ENCODE measurements at places on chromosomes 5 and 9.

DNA sequence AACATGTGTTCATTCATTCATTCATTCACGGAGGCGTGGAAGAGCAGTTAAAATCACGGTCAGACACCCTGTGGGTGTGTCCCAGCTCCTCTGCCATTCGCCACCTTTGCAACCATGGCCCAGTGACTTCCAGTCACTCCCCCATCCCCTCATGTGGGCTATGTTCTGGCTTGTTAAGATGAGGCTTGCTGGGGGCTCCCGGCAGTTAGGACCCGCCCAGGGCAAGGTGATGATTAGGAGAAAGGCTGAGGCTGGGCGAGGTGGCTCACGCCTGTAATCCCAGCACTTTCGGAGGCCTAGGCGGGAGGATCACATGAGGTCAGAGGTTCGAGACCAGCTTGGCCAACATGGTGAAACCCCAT is 24.9 kb upstream of the PTGES start:
- DNase-seq = no peak

GRCh38 chr9:29826421-29826820 is 2253.1 kb upstream of the C9orf72 start:
- no peak for DNase-seq

DNA sequence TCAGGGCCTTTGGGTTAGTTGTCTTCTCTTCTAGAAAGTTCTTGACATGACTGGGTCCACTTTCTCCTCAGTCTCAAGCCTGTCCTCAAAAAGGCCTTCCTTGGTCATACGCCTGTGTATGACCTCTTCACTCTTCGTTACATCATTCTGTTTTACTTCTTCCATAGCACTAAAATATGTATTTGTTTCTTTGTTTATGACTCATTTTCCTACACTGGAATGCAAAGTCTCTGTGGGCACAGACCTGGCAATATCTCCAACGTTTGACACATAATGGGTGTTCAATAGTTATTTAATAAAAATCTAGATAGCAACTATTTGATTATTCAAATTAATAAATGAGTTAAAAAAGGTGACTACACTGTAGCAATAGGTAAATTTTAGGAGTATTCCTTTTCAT is 85.1 kb downstream of the YIPF5 start:
- no peak for DNase-seq

DNA sequence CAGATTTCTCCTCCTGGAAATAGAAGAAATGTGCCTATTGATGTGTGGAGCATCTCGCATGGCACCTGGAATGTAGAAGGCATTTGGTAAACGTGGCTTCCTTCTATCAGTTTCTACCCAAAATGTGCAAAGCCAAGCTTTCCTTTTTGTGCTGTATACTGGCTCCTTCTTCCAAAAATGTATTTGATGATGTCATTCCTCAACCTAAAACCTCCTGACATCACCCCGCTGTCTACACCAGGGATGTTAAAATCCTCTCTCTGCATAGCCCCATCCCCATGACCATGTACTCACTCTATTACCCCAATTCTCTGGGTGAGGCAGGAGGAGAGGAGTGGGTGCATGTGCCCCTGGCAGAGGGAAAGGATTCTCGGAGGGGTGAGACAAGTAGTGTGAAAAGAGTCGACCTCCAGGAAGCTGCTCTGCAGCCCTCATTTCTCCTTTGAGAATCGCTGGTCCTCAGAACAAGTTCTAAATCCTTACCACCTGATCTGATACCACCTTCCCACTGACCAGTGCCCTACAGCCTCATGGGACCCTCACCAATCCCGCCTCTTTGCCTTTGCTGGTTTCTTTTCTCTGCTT is 11.7 kb upstream of the MED10 start:
- no peak for DNase-seq

GRCh38 chr9:110370315-110370714 is 32.7 kb upstream of the TXNDC8 start:
- no peak for DNase-seq

DNA sequence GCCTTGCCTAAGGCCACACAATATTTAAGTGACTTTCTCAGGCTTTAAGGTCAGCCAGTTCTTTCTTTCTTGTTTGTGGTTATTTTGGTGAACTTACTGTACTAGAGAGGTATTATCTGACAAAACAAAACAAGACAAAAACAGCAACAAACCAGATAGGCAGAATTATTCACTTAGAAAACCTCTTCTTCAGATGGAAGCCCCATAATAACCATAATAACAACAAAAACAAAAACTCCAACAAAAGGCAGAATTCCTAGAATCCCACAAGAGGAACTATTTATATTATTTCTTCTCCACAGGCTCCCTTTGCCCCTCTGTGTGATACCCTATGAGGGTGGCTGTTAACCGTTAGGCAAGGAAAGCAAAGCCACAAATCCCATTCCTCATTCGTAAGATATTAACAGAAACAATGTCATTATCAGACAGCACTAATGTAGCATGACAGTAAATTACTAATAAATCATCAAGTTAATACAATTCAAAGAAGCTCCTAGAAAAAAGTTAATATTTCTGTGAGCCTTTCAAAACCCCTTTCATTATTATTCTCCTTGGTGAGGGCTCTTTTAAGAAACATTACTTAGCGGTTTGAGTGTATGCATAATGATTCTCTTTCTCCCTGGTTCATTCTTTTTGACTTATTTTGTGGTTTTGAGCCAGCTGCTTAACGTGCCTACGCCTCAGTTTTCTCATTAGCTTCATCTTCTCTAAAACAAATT is 274.9 kb downstream of the EFNA5 start:
- no peak for DNase-seq

GRCh38 chr5:141941779-141942178 is 16.2 kb downstream of the PCDH12 start:
- no peak for DNase-seq

DNA sequence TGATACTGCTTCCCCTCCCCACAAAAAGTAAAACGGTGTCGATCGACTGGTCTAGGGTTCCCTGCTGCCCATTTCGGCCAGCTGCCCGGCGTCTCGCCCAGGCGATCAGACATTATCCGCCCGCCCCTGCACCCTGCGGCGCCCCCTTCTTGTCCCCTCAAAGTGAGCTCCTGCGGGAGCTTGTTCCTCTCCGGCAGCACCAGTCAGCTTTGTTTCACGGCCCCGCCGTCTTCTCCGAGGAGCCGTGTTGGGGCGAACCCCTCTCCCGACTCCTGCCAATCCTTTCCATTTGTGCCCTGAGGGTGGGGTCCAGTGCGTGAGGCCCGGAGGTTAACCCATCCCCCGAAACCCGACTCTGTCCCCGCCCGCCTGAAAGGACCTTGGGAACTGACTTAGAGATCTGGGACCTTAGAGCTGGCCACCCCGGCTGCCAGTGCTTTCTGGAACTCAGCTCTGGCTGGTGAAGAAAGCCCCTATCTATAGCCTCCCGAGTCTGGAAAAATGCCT is 518 bp downstream of the UBE2B start:
- DNase-seq = peak; percentile 21

- no peak for DNase-seq
Observed at GRCh38 chr5:54492178-54492577, 25.4 kb upstream of the SNX18 start.

DNA sequence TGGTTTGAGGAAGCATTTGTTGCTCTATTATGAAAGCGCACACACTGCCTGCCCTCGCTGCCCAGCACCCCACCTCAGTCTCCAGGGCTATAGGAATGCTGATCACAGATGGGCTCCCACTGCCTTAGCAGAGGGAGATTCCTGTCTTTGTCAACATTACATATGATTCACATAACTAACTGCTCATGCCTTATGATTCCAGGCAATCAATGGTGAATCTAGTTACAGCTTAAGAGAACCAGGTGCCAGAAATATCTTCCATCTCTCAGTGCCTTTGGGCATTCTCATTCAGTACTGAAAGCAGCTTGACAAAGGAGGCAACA is 458.9 kb upstream of the C9orf72 start:
- no peak for DNase-seq
